ENCODE measurements at places on chromosomes 7 and 10.

DNA sequence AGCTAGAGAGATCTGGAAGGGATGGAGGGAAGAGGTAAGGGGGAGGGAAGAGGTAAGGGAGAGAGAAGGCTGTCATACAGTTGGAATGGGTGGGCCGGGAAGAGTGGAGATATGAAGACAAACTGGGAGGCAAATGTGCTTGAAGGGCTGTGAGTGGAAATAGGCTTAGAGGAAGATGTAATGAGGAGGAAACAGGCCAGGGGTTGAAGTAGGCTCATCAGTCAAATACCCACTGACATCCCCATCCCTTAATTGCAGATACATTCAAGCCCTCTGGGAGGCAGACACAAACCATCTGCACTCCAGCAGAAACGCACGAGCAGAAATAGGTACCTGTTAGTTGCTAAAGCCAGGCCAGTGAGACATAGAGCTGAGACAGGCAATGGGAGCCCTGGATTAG, 2.1 kb downstream of the SYNPO2L start:
- no peak for DNase-seq

DNA sequence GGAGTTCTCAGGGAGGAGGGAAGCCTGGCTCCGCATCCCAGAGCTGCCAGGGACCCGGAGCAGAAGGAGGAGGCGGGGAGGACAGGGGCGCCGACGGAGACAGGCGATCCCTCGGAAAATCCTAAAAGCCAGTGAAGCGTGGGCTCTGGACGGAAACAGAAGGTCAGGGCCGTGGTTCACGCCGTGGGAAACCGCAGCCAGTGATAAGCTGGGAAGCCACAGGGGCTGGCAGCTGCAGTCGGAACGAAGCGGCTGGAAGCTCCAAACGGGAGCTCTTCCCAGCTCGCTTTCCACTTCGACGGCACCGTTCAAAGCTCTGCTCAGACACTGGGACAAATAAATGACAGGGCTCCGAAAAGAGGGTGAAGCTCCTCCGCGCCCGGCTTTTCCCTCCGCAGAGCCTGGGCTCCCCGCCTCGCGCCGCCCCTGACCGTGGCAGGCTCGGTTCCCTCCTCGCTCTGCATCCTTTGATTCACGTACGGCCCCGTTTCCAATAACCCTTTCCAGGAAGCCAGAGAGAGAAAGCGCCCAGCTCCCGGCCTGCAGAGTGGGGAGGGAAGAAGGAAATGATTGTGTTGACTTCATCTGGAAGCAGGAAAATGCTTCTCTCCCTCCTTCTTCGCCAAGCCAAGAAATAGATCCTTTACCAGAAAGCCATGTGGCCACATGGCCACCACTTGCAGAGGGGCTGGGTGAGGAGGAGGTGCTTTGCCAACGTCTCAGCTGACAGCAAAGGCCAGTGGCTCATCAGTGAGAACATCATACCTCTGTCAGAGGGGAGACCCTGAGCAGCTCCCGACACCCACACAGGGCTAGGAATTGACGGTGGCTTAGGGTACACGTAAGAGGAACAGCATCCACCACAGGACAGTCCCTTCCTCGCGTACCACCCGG, 57.4 kb downstream of the ADRB1 start:
- no peak for DNase-seq

GRCh38 chr7:129535896-129536295, 33.6 kb downstream of the SMKR1 start:
- peak; percentile 31 for DNase-seq

DNA sequence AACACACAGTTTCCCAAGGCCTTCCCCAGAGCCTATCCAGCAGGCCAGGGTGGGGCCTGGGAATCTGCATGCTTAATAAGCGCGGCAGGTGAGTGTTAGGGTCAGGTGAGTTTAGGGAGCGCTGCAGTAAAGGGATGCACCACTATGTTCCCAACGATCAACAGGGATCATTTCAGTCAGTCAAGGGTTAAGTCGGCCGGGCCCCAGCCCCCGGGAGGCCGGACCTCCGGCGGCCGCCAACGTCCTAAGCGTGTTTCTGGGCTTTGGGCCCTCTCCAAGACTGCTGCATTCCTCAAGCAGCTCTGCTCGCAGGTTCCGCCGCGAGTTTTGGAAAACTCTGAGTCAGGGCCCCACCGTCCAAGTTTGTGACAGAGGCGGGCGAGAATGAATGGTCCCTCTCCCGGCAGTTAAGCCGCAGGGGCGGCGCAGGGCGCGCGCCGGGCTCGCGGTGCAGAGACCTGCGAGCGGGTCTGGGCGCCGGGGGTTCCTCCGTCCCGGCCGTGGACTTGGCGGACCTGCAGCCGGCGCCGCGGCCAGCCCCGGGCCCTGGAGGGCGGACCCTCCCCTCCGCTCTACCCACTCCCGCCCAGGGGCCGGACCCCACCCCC, 81.6 kb downstream of the ARHGAP22 start:
- no peak for DNase-seq

DNA sequence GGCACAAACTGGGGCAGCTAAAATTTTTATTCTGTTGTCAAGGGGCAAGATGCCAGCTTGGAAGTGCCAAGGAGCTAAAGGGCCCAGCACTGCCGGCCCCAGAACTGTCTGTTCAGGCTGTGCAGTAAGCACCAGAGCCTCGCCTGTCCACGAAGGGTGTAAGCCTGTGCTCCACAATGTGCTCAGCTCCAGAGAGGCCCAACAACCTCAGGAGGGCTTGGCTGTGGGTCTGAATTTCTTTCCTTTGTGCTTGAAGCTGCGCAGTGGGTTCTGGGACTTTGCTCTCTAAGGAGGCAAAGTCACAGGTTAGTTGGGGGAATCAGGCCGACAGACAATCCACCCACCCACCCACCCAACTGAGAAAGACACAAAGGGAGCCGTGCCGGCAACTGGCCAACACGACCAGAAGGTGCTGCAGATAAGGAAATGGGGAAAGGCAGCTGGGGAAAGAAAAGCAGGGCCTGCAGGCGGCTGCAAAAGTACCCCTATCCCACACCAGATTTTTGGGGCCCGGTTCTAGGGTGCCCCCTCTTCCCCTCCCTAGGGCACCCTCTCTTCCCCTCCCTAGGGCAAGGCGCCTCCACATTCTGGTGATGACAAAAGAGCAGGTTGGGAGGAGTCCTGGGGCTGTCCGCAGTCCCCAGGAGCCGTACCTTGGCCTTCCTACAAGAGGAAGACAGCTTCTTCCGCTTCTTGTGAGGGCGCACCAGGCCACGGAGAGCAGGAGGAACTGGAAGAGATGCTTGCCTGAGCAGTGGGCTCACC, 7.7 kb downstream of the DDX56 start:
- no peak for DNase-seq
